Stimulated activated CD4-positive, alpha-beta T cell treated with anti-CD3 and anti-CD28 coated beads, Interleukin-4, amount 100 ng/mL, for 48 hours (primary cell): ENCODE measurements at places on chromosomes 2 and 18.

DNA sequence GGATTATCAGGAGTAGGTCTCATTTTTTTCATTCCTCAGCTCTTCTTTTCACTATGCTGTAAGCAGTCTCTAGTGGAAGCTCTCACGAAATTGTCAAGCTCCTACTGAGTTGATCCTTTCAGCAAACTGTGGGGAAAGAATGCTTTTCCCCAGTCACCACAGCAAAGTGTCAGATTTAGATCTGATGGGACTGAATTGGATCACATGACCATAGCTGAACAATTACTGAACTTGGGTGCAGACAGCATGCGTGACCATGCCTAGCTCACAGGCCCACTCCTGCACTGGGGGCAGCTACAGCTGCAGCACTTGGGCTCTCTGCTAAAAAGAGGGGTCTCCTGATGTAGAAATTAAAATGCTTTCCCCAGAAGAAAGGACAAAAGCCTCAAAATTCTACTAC lies 3.1 kb downstream of the ARHGAP15 start:
- no peak for DNase-seq

GRCh38 chr18:75066021-75066880 lies 142.7 kb downstream of the PTGR3 start:
- DNase-seq = no peak

DNA sequence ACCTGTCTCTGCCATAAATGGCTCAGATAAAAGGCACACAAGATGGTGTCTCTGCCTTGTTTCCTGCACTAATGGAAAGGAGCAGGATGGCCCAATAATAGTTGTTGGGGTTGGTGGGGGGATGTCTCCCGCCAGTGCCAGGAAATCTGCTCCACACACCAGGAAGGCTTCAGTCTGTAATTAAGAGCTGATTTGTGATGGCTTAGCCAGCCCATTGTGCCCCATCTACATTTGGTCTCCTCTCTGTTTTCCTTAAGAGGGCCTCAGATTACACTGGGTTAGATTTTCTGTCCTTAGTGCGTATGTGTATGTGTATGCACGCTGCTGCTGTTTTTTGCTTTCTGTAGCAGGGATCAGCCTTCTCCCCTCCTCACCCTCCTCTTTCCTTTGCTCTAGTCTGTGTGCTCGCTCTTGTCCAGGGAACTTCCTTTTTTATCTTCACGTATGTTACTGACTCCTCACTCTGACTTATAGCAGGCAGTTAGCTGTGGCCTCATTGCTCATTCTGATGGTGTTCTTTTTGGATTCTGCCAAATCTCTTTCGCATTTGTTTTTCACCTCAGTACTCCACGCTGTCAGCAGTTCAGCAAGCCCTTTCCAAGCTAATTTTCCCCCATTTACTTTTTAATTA lies 33.4 kb upstream of the MGAT5 start:
- no peak for DNase-seq

GRCh38 chr2:149585166-149585885 lies 2.2 kb downstream of the MMADHC start:
- no peak for DNase-seq

GRCh38 chr18:3872641-3873040 lies 422.7 kb downstream of the TGIF1 start:
- DNase-seq = no peak

DNA sequence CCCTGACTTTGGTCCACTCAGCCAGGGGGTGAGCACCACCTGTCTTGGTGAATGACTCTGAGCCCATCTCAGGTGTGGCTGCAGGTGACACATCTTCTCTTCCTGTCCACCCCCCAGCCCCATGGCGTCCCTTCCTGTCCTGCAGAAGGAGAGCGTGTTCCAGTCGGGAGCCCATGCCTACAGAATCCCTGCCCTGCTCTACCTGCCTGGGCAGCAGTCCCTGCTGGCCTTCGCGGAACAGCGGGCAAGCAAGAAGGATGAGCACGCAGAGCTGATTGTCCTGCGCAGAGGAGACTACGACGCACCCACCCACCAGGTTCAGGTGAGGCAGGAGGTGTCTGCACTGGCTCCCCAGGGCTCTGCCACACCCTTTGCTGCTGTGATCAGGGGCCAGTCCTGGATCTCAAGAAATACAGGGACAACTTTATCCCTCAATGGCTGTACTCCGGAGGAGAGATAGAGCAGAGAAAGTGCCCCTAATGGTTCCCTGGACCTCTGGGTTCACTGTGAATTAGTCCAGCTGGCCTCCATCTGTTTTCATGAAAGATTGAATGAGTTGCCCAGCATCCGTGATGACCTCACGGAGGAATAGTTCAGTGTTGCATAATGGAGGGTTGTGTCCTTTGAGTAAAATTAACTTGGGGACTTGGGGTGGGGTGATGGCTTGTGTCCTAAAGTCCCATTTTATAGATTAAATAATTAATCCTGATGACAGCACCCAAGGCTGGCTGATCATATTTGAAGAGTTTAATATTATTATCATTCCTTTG lies at the start of gene NEU2:
Gene NEU2, plus strand, starts transcription at position 122 of the 770 bp plus-strand sequence. Its CDS starts 0 bp downstream, at position 122.
- no peak for DNase-seq

DNA sequence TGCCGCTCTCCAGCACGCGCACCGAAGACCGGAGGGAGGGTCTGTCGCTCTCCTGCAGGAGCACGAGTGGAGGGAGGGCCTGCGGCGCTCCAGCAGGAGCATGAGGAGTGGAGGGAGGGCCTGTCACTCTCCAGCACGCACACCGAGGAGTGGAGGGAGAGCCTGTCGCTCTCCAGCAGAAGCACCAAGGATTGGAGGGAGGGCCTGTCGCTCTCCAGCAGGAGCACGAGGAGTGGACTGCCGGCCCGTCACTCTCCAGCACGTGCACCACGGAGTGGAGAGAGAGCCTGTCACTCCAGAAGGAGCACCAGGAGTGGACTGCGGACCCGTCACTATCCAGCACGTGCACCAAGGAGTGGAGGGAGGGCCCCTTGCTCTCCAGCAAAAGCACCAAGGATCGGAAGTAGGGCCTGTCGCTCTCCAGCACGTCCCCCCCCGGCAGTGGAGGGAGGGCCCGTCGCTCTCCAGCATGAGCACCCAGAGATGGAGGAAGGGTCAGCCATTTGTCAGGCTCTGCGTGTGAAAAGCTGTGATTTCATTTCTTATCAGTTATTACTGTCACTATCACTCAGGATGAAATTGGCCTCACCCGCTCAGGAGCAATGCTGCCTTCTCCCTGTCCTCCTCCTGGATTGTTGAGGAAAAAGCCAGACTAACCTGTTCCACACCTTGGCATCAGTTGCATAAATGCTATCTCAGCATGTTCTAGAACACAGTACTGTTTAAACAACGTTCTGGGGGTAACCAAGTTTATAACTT lies 35.9 kb downstream of the ADI1 start:
- DNase-seq = no peak

DNA sequence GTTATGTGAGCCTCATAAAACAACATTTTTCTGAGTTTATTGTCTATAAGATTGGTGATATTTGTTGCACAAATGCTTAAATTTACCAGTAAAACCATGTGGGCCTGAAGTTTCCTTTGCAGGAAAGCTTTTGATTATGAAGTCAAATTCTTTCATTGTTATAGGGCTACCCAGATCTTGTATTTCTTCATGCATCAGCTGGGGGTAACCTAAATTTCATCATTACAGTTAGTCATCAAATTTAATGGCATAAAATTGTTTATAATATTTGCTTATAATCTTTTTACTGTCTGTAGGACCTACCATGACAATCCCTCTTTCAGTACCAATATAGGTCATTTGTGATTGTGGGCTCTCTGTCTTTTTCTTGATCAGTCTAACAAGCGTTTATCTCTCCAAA lies 47.8 kb downstream of the SMAD2 start:
- no peak for DNase-seq

- no peak for DNase-seq
Measured at GRCh38 chr2:234278556-234279255, 218.2 kb downstream of the ARL4C start.
